Activated naive CD4-positive, alpha-beta T cell treated with anti-CD3 and anti-CD28 coated beads, Interleukin-2, amount 50 U/mL, for 16 hours (primary cell): ENCODE measurements at places on chromosomes 1 and 21.

- no peak for DNase-seq
These were observed 76.9 kb upstream of the HIVEP3 start for GRCh38 chr1:41995441-41996130.

GRCh38 chr1:89147678-89148658 lies 22.1 kb upstream of the GBP2 start:
- DNase-seq, result no peak

- no peak for DNase-seq
These were observed 14.3 kb downstream of the KPNA6 start for GRCh38 chr1:32122151-32122550.

- no peak for DNase-seq
These were observed 1.2 kb downstream of the SLC37A1 start for GRCh38 chr21:42514883-42515228.

- no peak for DNase-seq
These were observed 28.1 kb upstream of the RNPC3 start for GRCh38 chr1:103497404-103497803.

- no peak for DNase-seq
These were observed 97.8 kb downstream of the BEND5 start for GRCh38 chr1:48678710-48679505.

DNA sequence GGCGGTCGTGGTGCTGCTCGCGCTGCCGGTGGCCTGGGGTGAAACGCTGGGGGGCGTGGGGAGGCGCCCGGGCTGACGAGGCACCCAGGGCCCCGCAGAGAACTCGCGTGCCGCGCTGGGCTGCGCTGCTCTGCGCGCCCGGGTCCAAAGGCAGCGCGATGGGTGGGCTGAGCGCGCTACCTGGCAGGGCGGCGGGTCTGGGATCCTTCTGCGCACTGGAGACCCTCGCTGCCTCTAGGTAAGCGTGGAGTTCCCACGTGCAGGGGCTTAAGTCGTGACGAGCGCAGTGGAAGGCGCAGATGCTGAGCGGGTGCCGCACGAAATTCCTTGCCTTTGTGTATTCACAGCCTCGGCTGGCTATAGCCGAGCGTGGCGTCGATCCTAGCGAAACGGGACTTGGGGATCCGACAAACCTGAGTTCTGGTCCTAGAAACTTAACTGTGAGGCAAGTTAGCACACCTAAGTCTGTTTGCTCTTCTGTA lies 24.6 kb downstream of the CR1L start:
- no peak for DNase-seq

DNA sequence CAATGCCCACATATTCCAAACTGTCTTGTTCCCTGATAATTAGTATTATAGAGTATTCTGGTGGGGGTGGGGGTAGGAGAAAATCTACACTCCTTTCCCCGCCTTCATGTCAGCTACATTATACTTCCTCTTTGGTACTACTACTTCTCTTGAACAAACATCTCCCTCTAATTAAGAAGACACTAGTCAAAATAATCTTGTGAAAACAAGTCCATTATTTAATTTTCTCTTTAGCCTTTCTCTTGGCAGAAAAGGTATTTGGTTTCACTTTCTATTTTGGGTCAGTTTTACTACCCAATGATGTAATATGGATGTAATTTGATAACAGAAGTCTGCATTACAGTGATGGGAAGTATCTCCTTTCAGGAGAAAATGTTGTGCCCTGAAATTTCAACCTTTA lies 22.5 kb downstream of the NTMT2 start:
- DNase-seq, result no peak

DNA sequence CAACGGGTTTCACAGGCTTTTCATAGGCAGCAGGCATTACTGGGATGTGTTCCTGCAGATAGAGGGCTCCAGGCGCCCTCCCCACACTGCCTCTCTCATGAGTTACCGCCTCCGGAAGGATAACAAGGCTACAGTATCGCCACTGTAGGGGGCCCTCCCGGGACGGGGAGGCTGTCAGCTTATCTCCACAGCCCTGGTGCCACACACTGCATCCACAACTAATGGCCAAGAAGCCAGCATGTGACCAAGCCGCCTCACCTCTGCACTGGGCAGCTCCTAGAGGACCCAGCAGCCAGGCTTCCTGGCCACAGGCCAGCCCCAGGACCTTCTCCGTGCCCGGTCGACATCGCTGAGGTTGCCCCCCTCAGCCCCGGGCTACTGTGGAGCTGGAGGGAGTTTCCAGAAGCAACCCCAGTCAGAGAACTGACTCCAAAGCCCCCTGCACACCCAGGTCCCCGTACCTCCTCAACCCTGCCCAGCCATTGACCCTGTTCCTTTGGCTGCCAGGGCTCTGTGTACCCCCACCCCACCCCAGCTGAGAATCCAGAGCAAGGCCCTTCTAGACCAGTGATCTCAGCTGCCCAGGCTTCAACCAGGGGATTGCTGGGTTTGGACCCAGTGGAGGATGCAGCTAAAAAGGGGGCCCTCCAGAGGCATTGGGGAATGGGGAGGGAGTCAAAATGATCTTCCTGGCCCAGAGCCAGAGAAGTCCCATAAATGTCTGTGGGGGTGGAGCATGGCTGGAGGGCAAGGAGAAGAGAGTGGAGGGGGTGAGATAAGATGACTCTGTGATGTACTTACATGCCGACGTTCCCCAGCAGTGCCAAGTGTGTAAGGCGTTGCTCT lies 45.0 kb downstream of the NEK2 start:
- no peak for DNase-seq

DNA sequence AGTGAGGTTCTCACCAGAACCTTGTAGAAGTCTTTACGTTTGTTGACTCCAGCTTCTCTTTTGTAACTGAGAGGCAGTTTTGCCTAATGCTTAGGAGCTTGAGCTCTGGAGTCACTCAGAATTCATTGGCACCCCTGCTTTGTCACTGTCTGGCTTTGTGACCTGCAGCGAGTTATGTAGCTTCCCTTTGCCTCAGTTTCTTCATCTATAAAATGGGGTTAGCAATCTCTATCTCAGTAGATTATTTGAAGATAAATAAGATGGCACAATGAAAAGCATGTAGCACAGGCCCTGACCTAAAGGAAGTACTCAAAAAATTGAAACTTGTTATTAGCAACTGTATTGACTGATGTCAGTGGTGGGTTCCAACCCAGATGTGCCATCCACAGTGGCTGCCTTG lies 8.1 kb downstream of the DHDDS start:
- DNase-seq, result no peak
